ENCODE measurements at places on chromosomes 4 and X. TPM values are rescaled to one million over a fixed set of nuclear protein-coding genes. Genes with fewer than 3 reads are reported as not detected.
A peak's percentile ranks its signal among the peaks of the same experiment; 100 is the strongest.

DNA sequence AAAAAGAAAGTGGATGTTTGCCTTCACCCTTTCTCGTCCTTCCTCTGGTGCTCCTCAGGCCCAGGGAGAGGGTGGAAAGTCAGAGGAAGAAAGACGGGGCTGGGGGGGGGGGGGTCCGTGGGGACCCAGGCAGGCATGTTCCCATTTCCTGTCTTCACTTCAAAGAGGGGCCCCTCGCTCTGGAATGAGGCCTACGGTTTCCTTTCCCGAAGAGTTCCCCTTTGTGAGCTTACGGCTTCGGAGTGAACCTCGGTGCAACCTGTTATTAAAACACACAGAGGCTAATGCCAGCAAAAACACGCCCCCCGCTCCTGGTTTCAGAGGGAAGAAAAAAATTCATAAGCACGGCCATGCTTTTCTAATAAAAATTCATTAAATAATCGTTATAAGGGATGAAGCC, 40.1 kb downstream of the SHOX start:
- no peak for DNase-seq

- no peak for DNase-seq
Measured at GRCh38 chr4:10738826-10739489, 54.4 kb upstream of the CLNK start.

- DNase-seq = no peak
Measured at GRCh38 chr4:6855692-6856297, 53.8 kb upstream of the TBC1D14 start.

DNA sequence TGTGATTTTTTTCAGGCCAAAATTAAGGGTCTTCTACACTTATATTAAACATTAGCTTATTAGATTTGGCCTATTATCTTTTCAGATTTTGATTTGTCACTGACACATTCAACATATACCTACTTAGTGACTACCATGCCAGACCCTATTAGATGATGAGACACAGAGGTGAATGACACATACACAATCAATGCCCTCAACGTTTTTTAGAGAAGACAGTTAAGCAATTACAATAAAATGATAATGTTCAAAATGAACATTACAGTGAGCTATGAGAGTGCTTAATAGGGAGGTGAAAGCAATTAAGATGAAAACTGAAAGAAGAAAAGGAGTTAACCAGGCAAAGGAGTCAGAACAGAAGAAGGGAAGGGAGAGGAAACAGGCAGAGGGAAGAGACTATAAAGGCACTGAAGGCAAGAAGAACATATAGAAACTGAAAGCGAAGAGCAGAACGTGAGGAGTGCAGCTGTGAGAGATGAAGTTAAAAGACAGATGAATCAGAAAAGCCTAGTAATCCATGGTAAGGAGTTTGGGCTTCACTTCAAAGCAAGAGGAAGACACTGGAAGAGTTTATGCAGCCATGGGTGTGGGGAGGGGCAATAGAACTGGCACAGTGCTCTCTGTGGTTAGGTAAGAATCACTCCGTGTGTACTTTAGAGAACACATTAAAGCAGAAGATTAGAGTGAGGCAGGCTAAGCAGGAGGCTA, 119.0 kb downstream of the REELD1 start:
- no peak for DNase-seq

GRCh38 chrX:56763556-56764152, 34.6 kb downstream of the NBDY start:
- DNase-seq = peak; percentile 75

GRCh38 chr4:160194716-160195115, 1091.8 kb downstream of the RAPGEF2 start:
- no peak for DNase-seq

DNA sequence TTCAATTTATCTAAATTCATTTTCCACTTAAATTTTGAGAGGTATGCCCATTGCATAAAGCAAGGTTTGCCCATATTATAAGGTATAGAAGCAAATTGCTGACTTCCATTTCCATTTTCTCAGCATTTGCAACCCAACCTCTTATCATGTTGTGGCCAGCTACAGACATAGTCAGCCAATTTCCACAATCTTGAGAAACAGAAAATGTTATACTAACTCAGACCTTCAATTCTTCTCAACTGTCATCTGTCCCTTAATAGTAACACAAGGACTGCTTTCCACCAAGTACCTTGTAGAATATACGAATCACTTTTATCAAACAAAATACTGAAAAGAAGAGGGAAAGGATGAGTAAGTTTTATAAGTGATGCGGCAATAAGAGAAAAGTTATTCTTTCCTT, 11.2 kb upstream of the GRIA3 start:
- DNase-seq = no peak

- no peak for DNase-seq
Measured at GRCh38 chrX:36581030-36581429, 427.1 kb upstream of the FAM47C start.

- no peak for DNase-seq
Measured at GRCh38 chr4:182193311-182193710, 49.9 kb upstream of the TENM3 start.

DNA sequence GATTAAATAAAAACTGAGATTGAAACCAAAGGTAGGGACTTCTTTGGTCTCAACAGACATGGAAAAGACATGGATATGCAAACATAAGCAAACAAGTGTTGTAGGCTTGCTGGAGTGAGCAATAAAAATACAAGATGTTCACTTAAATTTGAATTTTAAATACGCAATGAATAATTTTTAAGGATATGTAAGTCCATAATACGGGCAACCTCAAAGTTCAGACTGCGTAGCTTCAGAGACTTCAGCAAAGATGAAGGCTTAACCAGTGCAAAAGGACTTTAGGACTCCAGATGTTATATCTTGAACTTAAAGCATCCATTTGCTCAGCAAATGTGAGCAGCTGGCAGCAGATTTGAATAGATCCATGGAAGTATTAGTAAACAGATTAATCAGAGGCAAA, 549.3 kb downstream of the ARAP2 start:
- no peak for DNase-seq

DNA sequence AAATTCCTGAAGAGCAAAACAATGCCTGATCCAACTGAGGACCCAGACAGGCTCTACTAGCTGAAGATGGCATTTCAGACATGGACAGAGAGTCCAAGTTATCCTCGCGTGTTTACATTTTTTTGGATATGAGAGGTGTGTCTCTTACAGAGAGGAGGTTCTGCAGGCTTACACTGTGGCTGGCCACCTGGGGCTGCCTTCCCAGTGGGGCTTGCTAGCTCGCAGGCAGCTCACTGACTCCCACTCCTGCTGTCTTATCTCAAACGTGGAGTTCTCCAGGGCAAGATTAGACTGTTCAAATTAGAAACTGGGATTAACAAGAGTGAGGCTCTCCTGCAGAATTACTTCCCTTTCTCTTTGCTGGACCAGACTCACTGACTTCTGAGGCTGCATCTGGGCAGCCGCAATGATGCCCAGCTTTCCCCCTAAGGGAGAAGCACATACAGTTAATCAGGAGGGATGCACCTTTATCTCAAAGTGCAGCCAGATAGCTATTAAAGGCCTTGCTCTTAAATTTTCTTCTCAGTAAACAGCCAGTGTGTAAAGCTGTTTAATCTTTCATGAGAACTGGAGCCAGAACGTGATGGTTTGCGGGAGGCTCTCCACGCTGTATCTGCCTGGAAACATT, 123.0 kb downstream of the ENPP6 start:
- no peak for DNase-seq

- no peak for DNase-seq
Measured at GRCh38 chrX:96619588-96619987, 65.1 kb upstream of the DIAPH2 start.

DNA sequence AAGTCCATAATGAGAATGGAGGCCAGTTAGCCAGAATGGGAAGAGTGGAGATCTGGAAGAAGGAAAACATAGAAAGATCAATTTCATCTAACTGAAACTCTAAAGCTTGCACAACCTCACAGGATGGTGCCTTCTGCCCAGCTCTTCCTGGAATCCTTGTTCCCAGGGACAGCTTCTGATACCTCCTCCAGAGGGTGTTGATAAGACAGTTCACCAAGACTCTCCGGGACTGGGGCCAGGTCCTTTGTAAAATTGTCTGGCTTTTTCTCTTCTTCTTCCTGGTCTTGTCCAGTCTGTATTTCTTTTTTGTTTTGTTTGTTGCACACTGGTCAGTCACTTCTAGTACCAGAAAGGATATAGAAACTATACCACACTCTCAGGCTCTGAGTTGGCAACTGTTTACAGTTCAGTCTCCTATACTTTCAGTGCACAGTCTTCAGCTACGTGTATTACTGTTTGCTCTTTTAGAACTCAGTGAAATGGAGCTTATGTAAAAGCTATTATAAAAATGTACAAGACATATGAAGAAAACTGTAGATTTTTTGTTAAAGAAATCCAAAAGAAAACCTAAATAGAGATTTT, 142.8 kb upstream of the RPL34 start:
- DNase-seq = no peak

GRCh38 chr4:60726779-60727178, 473.3 kb upstream of the ADGRL3 start:
- DNase-seq = no peak

DNA sequence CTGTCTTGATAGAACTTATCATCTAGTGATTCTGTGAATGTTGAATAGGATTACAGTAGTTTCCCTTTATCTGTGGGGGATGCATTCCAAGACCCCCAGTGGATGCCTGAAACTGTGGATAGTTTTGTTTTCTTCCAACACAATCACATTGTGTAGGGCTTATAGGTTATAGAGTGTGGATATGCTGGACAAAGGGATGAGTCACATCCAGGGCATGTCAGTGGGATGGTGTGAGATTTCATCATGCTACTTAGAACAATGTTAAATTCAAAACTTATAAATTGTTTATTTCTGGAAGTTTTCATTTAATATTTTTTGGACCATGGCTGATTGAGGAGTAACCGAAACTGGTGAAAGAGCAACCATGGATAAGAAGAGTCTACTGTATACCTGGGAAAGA, 432.3 kb upstream of the ATOH1 start:
- no peak for DNase-seq

DNA sequence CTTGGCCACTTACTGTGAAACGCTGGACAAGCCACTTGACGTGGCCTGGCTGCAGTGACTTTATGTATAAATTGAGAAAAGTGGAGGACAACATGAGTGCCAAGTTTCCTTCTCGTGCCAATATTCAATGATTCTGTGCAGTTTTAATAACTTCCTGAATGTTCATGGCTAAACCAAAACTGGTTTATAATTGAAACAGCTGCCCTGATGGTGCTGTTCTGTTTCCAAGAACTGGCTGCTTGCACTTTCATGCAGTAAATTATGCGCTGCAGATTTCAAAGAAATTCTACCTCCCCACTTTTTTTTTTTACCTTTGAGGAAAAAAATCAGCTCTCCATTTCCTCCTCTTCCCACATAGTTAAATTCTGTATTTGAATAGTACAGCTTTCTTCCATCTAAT, 205.2 kb upstream of the CASK start:
- no peak for DNase-seq

DNA sequence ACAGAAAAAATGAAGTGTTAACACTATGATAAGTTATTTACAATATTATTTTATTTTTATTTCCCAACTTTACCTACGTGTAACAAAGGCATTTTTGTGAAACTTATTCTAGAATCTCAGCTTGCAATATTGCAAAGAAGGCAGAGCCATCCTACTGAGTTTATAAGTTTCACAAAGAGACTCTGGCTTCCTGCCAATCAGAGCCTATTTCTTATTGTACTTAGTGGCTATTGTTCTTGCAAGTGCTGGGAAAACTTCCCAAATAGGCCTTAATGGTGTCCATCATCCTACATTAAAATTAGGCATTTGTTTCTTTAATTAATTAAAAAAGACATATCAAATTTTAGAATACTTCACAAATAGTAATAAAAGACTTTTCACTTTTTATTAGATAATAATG, 233.2 kb downstream of the EPHA5 start:
- DNase-seq = no peak

- DNase-seq = no peak
Measured at GRCh38 chr4:147948336-147948735, 216.4 kb downstream of the ARHGAP10 start.

DNA sequence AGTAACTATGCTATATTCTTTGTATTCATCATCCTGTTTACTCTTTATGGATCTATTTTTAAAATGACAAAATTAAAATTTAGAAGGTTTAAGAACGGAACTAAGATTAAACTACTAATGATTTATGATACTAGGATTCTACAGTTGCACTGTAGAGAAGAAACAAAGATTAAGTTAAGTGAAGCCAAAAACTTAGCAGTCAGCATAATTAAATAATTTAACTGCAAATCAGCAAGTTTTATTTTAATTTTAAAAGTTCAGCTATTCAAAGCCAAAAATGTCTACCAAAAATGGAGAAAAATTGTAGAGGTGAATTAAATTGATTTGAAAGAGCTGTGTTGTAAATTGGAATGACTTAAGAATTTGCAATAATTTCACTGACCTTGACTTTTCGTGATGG, 30.8 kb downstream of the NDST4 start:
- no peak for DNase-seq

- DNase-seq = no peak
Measured at GRCh38 chr4:93018243-93018642, 714.5 kb downstream of the GRID2 start.

GRCh38 chr4:169756971-169757574, 671 bp downstream of the HPF1 start:
- no peak for DNase-seq

GRCh38 chr4:153259661-153260060, 55.4 kb downstream of the TRIM2 start:
- DNase-seq = no peak

- DNase-seq = no peak
Measured at GRCh38 chr4:88242144-88242543, 42.2 kb downstream of the PPM1K start.

DNA sequence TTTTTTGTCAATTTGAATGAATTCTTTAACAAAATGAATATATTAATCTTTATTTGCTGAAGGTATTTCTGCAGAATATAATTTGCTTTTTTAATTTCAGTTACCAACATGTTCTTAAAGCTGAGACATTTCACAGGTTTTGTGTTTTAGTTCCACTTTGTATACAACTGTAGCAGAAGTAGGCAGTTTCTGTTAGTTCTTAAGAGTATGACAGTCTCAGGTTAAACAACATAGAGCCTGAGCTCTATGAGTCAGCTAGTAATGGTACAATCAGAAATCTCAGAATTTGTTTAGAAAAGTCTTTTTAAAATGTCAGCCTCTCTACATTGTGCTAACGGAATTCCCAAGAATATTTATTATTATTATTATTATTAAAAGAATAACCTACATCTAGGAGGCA, 50.4 kb downstream of the GSTCD start:
- DNase-seq = no peak

DNA sequence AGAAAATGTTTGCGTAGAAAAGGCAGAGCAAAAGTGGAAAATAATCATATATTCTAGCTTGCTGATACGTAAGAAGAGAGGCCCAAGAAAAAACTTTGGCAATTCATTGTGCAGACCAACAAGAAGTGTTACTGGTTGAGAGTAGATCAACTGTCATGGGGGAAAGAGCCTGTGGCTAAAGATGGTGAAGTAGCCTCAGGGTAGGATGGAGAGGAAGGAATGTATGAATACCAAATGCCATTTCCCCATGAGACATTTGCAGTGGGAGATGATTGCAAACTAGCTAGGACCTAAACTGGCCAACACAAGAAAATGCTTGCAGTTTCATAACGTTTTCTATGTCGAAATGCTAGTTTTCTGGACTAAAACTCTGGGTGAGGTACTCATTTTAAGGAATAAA, 47.7 kb upstream of the ADGRL3 start:
- no peak for DNase-seq

GAB1 gene
- polyA plus RNA-seq = 3.0 TPM

PRR32 gene
- polyA plus RNA-seq = not detected

NOA1 gene
- 7.8 TPM for polyA plus RNA-seq

SH3D19 gene
- polyA plus RNA-seq = 12.3 TPM

CPLX1 gene
- 7.7 TPM for polyA plus RNA-seq

FRMD7 gene
- 0.02 TPM for polyA plus RNA-seq

OTUD4 gene
- 9.3 TPM for polyA plus RNA-seq

INTS6L gene
- 3.9 TPM for polyA plus RNA-seq

PCDH19 gene
- polyA plus RNA-seq = 0.08 TPM

XK gene
- 1.2 TPM for polyA plus RNA-seq

SRP72 gene
- 20.8 TPM for polyA plus RNA-seq

TRIM61 gene
- polyA plus RNA-seq = 0.11 TPM

Measured in pancreas (tissue), 10 donors.